ENCODE measurements at places on chromosomes 11 and 22.

DNA sequence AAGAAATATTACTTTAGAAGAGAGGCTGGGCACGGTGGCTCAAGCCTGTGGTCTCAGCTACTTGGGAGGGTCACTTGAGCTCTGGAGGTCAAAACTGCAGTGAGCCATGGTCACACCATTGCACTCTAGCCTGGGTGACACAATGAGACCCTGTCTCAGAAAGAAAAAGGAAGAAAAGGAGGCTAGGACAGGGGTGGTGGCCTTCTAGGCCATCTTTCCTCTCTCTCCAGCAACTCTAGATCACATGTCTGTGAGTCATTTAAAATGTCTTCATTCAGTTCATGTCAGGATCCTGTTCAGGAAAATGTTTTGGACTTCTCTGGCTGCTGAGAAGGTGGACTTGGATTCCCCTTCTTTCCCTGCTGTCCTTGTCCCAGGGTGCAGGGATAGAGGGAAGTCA, 53.3 kb downstream of the PPFIA1 start:
- DNase-seq, result no peak

DNA sequence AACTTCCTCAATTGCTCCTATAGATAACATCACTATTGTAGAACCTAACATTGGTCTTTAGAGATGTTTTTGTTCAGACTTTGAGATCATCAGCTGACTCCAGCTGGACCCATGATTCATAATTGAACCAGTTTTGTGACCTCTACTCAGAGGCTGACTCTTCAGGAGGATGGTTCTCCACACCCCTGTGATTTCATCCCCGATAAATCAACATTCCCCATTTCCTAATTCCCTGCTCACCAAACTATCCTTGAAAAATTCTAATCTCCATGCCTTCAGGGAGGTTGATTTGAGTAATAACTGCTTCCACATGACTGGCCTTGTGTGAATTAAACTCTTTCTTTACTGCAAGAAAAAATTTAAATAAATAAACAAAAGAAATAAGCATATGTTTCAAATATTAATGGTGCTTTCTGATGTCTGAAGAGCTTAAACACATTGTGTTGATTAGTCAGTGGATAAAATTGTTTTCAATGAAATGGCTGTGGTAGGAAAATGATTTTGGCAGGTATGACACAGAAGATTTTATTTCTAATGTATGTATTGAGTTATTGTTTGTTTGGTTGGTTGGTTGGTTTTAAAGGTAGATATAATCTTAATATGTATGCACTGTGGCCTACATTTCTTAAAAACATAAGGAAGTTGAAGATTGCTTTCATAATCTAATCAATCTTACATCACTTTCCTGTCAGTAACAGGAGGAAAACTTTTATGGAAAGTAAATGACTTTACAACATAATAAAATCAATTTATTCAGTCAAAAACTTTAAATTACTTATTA, 427.9 kb upstream of the CCDC179 start:
- no peak for DNase-seq

GRCh38 chr11:103959279-103959942, 77.0 kb upstream of the DDI1 start:
- no peak for DNase-seq

- no peak for DNase-seq
Observed at GRCh38 chr11:89490602-89490980, 584 bp downstream of the NOX4 start.

- no peak for DNase-seq
Observed at GRCh38 chr22:50317178-50317577, 9.6 kb downstream of the DENND6B start.

- DNase-seq, result no peak
Observed at GRCh38 chr11:17734418-17734911, at the start of gene KCNC1. Gene KCNC1 (plus strand): TSS chr11:17734781. CDS start chr11:17736003, 1,222 bp downstream.

- DNase-seq, result no peak
Observed at GRCh38 chr11:118081241-118081958, 4.5 kb downstream of the TMPRSS4 start.

- DNase-seq, result no peak
Observed at GRCh38 chr11:44978274-44978960, 27.7 kb upstream of the TP53I11 start.

- DNase-seq, result no peak
Observed at GRCh38 chr11:61921446-61921845, 4.1 kb upstream of the RAB3IL1 start.
